ENCODE measurements at places on chromosomes 5 and 9. TPM values are rescaled to one million over a fixed set of nuclear protein-coding genes. Genes with fewer than 3 reads are reported as not detected.

Gene SLC25A25
- 10.1 TPM for total RNA-seq

Gene HAVCR1
- total RNA-seq: 44.9 TPM

Gene HMCN2
- total RNA-seq: 0.04 TPM

Gene ZDHHC11B
- total RNA-seq: 1.3 TPM

Gene PHYHD1
- not detected for total RNA-seq

Gene IFNA2
- not detected for total RNA-seq

Gene CCDC152
- not detected for total RNA-seq

Gene DAPK1
- total RNA-seq: 14.1 TPM

Gene TRIM23
- total RNA-seq: 7.6 TPM

Gene GPRIN1
- 8.1 TPM for total RNA-seq

Gene NR5A1
- total RNA-seq: not detected

Gene WDR31
- total RNA-seq: 0.88 TPM

Gene LSM11
- total RNA-seq: 1.9 TPM

Gene ZNF354C
- total RNA-seq: 0.78 TPM

Gene ZNG1C
- total RNA-seq: 53.1 TPM

Gene DNLZ
- 39.4 TPM for total RNA-seq

Gene PCDHGA9
- 0.04 TPM for total RNA-seq

Gene ZBTB26
- total RNA-seq: 1.9 TPM
